Left kidney (tissue), 8 donors: ENCODE measurements at places on chromosomes 5 and 9.

GRCh38 chr5:161332343-161332742, 214.2 kb downstream of the GABRB2 start:
- DNase-seq, result no peak

DNA sequence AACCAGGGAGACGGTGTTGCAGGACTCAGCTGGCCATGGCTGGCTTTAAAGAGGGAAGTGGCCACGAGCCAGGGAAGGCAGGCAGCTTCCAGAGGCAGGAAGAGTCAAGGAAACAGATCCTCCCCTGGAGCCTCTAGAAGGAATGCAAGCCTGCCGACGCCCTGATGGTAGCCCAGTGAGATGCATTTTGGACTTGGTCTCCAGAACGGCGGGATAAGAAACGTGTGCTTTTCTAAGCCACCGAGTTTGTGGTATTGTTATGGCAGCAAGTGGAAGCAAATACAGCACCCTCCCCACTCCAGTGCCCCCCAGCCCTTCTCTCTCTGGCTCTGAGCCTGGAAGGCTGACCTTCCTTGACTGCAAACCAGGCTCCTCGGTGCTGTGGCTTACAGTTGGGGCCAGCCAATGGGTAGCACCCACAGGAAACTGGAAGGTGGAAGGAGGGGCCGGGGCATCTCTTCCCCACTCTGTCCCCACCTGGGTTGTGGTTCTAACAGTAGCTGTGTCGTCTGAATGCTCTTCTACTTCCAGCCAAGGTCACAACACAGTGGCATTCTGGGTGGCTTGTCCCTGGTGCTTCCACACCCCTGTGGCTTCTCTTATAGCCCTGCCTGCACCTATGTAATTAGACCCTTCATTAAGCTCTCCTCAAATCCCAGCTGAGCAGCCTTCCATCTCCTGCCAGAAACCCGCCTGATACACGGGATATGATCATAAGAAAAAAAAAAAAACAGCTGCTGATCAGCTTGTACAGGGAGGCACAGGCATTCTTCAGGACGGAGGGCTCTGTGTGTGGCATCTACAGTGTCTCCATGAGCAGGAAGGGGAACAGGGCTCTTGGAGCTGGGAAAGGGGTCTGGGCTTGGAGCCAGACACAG, 29.9 kb upstream of the UNC5A start:
- no peak for DNase-seq

GRCh38 chr9:127854184-127854806, at the start of gene ENG:
Gene ENG, minus strand, starts transcription at chr9:127854658. Its CDS starts 303 bp downstream, at chr9:127854355.
- peak; percentile 47 for DNase-seq

DNA sequence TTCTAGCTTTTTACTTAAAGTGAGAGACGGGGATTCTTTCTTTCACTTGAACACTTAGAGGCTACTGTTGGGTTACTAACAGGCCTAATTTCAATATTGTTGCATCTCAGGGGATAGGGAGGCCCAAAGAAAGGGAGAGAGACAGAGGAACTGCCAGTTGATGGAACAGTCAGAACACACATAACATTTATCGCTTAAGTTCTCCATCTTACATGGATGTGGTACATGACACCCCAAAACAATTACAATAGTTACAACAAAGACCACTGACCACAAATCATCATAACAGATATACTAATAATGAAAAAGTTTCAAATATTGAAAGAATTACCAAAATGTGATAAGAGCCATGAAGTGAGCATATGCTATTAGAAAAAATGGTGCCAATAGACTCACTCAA, 4.3 kb upstream of the RIC1 start:
- no peak for DNase-seq

DNA sequence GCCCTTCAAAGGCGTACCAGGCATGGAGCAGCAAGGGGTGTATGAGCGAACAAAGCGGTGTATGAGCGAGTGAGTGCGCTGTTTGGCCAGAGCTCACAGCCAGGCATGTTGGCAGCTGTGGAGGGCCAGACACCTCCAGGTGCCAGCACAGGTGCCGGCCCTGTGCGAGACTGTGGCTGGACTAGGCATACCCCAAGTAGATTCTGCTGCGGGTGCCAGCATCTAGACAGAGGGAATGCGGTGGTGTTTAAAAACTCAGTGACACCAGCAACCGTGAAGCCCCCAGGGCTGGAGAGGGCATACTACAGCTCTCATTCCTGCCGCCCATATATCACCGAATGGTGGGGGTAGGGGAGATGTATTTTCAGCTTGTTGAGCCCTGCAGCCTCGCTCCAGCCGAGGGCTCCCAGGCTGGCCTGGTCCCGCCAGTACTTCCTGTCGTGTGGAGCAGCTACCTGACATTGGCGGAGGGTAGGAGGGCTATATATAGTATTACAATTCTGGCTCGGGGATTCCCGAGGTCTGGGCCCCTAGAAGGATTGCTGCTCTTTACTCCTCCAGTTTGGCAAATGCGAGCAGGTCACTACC, 1829.6 kb upstream of the NUDT12 start:
- DNase-seq, result no peak

GRCh38 chr9:114327749-114328148, 1.9 kb upstream of the ORM2 start:
- no peak for DNase-seq

GRCh38 chr5:82218374-82219156, 59.6 kb downstream of the RPS23 start:
- peak; percentile 7 for DNase-seq

DNA sequence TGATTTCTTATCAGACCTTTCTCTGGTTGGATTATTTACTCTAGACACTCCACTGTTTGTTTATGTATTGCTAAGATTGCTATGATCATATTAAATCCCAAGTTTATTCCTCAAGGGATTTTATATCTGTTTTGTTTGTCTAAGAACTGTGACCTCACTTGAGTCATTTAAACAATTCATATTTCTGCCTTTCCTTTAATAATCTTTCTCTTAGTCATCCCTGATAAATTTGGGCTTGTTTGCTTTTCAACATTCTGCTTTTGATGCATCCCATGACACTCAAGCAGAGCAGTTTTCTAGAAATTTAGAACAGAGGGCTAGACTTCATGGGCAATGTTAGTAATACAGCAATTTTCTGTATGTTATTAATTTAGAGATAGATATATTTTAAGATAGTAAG, 231.6 kb upstream of the TNC start:
- no peak for DNase-seq

DNA sequence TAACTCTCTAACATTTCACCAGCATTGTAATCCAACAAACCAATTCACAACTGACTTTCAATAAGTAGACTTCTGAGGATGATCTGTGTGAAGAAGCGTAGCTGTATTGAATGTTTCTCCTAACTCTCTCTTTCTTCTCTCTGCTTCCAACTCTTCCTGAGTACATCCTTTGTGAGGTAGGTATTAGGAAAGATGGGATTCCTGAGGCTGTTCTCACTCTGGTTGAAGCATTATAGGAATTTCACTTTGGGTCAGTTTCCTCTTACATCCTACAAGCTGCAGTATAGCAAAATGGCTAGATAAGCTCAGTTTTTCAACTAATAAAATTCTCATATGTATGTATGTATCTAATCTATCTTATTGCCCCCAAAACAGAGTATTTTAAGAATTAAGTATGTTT, 702.8 kb downstream of the CETN3 start:
- no peak for DNase-seq

DNA sequence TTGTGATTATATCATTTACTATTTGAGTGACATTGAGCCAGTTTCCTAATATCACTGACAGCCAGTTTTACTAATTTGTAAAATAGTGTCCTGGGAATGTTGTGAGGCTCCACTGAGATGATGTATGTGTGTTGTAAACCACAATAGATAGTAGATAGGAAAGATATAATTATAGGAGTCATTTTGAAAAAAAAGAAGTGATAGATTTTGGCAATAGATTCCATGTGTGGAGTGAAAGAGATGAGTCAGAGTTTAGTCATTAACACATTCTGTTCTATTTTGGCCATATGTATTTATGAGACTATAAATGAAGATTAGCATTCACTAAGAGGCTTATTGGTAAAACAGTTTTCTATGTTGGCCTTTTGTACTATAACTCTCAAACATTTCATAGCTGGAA, 388.2 kb downstream of the FAM170A start:
- no peak for DNase-seq

DNA sequence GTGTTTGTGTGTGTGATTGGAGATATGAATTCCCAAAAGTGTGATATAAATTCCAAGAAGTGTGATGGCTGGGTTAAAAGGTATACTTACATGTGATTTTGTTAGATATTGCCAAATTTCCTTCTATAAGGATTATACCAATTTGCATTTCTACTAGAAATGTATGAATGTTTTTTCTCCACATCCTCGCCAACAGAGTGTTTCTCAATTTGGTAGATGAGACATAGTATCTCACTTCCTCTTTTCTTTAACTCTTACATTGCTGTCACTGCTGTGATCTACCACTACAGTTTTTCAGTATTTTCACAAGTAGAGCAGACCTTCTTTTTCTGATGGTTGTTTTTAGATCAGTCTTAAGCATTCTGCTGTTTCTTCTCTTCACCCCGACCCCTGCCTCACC, 111.3 kb downstream of the FER start:
- no peak for DNase-seq

DNA sequence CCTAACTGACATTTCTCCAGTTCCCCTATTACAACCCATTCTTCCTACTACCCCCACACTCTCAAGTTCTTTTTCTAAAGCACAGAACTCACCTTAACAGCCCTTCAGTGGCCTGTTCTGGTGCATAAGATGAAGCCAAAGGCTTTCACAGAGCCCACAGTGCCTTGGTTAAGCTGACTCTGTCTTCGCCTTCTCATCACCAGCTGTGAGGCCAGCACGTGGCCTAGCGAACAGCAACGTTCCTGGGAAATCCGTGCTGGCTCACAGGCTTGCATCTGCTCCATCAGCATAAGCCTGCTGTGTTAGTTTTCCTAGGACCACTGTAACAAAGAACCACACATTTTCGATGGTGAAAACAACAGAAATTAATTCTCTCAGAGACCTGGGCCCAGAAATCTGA, 67.9 kb upstream of the LPAR1 start:
- no peak for DNase-seq

DNA sequence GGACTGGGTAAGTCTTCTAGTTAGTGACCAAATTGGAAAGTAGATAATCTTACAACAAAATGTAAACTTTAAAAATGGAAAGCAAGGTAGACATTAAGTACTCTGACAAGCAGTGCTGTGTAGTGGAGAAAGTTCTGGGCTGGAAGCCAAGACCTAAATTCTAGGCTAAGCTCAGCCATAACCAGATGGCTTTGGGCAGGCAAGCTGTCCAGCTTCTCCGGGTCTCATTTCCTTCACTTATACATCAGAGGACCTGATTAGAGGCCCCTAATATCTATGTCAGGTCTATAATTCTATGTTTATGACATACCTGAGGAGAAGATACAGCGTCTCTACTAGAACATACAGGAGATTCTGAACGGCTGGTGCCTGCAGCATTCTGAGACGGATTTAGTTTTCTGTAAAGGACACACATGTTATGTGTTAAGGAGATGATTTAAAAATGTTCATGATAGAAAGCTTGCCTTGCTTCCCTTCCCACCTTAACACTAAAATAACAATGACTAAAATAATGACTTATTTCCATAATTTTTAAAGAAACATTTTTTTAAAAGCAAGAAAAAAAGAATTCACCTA, 61.2 kb downstream of the ELL2 start:
- DNase-seq, result no peak

DNA sequence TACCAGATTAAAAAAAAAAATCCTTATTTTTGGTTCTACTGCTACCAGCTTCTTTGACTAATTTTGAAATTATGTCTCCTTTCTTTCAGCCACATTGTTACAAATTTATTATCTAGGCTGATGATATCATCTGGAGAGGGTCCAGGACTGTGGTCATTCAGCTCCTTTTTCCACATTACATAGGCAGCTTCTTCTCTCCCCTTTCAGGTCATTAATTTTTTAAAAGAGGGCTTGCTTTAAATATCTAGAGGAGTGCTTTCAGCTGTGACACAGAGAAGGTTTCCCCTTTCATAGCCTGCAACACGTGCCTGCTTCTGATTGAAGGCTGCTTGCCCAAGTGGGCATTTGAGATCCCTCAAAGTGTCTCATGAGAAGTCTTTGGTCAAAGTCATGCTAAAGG, 155.7 kb upstream of the PAPPA start:
- no peak for DNase-seq

GRCh38 chr5:137236849-137237507, 262.1 kb downstream of the SPOCK1 start:
- no peak for DNase-seq

GRCh38 chr5:96658272-96658671, 3.9 kb upstream of the CAST start:
- DNase-seq, result no peak

DNA sequence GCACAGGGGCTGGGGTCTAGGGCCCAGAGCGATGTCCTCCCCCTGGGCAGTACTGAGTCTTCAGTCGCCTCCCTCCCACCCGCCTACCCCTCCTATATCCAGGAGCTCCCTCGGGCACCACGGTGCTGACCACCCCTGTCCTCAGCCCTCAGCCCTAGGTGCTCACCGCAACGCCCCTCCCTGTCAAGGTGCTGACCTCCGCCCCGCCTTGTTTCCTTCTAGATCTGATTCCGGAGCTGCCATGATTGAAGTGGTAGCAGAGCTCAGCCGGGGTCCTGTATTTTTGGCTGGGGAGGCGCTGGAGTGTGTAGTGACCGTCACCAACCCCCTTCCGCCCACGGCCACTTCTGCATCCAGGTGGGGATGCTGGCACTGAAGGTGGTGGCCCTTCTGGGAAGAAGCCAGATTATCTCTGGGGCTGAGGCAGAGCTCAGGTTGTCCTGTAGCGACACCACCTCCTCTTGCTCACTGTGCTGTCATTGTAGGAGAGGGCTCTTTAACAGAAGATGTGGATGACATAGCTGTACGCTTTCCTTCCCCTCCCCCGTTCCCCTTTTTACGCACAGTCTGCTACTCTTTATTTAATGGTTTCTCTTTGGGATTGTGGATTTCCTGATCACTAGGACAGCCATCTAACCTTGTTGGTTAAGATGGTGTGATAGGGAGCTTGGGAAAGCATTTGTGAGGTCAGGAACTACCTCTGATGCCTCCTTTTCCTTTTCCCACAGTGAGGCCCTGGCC, 598 bp downstream of the RGP1 start:
- DNase-seq, result no peak

GRCh38 chr9:120889606-120890271, 12.8 kb upstream of the PHF19 start:
- DNase-seq, result no peak

DNA sequence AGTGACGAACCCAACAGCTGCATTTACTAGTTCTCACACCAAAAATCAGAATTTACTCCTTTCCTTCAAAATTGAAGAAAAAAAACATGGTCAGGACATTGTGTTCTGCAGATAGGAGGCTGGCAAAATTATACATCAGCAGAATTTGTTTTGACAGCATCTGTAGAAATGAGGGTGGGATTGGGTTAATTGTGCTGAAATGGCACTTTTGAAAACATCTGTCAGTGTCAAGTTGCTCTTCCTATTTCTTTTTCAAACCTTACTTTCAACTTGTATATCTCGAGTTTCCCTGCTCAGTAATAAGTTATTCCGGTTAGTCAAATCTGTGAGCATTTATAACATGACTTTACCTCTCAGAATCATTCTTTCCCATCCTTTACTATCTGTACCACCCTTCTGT, 19.8 kb downstream of the WDR36 start:
- no peak for DNase-seq

- DNase-seq, result no peak
Measured at GRCh38 chr5:125510651-125511050, 764.2 kb upstream of the ZNF608 start.

GRCh38 chr9:123724211-123724796, 205.6 kb downstream of the DENND1A start:
- no peak for DNase-seq

- no peak for DNase-seq
Measured at GRCh38 chr9:116605904-116606341, 81.2 kb upstream of the TRIM32 start.
